Breast epithelium (tissue), 4 donors: ENCODE measurements at places on chromosomes 11 and 22.

GRCh38 chr11:14905104-14906033, 13.3 kb upstream of the CYP2R1 start:
- DNase-seq, result no peak

DNA sequence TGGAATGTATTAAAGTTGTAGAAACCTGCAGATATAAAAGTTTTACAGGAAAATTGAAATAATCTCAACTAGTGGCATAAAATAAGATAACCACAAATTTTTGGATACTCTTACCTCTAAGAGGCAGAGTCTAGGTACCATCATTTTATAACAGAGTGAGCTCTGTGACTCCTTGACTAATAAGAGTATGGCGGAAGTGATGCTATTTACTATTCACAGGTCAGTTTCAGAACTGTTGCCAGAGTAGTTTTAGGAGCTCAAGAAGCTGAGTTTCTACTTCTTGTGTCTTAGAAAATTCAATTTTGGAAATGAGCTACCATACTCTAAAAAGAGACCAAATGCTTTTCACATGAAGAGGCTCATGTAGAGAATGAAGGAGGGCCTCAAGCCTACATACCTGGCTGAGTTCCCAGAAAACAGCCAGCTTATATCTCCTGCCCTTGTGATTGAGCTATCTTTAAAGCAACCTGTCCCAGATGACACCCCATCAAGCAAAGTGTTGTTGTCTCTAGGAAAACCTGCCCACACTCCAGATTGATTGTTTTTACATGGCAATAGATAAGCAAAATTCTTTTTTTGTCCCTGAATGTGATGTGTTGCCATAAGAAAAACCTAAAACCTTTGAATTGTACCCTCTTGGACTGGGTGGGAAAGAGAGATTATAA, 712.8 kb upstream of the CNTN5 start:
- no peak for DNase-seq

- no peak for DNase-seq
These were observed 78.7 kb downstream of the ENTHD1 start for GRCh38 chr22:39814899-39815298.

DNA sequence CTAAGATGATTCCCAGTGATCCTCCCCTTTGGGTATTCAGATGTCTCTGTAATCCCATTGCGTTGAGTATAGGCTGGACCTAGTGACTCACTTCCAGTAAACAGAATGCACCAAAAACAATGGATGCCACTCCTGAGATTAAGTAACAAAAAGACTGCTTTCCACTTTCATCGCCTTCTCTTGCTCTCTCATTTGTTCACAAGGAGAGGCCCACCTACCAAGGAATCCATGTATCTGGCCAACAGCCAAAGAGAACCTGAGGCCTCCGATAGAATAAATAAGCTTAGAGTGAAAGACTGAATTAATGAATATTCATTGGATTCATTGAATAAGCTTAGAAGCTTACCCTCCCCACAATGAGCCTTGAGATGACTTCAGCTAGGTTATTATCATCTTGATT, 454.6 kb downstream of the KCNA4 start:
- DNase-seq, result no peak

DNA sequence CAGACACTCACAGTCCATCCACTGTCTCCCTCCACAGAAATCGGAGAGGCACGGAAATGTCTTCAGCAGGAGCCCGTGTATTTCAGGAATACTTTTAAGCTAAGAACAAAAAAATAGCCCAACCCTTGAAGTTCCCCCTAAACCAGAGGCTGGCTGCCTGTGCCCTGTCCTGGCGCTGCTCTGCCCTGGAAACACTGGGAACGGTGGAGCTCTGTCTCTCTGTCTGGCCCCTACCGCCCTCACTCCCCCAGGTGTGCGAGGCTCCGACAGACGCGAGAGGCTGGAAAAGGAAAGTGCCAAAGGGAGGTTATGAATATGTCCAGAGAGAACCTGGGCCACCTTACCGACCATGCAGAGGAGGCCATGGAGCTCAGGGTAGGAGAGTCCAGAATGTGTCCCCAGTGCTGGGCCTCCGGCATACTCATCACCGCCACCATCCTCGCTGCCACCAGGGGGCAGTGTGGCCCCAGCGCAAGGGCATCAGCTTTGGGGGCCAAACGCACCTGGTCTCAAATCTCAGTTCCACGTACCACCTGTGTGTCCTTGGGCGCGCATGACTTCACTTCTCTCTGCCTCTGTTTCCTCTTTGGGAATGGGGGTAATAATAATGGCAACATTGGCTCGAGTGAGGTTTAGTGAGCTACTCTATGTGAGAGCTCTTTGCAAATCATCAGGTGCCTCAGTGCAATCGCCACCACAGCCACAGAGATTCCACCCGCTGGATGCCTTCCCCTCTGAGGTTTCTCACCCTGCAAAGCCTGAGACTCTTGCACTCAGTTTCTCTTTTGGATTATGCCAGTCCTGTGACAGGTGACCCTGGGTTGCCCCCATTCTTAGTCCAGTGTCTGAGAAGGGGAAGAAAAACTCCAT, 10.4 kb upstream of the SLCO2B1 start:
- no peak for DNase-seq

DNA sequence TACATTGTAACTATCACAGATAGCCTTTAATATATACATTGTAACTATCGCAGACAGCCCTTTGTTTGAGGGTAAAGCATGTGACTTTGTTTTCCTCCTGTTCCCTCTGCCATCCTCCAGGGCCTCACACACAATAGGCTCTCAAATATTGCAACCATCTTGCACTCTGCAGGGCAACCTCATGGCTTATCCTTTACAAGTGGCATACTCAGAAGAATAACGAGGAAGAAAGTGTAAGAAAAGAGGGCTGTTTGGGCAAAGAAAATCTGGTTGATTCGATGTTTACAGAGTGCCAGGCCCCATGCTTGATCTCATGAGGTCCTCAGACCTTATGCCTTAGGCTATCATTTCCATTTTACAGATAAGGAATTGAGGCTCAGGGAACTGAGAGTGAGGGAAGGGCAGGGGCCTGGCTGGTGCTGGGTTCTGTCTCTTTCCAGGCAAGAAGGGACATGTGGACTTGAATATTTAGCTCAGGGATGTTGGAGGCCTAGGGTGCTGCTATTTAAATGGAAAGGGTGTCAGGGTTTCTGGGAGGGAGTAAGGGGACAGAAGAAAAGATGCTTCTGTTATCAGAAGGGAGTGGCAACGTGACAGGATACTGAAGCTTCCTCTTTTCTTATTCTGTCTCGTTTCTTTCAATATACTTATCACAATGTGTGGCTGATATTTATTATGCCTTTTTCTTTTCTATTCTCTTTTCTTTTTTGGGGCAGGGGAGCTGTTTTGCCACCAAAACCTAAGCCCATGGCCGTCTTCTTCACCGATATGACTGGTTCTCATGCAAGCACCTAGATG, 1.1 kb upstream of the SAMM50 start:
- DNase-seq, result no peak
